ENCODE measurements at places on chromosomes 4 and X.

DNA sequence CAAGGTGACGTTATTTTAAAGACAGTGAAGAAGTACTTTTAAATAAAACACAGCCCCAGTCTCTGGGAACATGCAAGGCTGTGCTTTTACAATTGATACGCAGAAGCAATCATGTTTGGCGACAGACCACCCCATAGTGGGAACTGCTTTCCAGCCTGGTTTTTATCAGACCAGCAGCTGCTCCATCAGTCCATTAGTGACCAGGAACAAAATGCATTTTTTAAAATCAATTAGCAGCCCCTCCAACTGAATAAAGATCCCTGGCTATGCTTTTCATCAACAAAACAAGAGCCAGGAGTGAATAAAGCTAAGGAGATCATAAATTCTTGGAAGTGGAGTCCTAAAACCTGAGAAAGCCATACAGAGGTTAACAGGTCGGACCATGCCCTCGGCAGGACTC, 153.0 kb upstream of the TENM3 start:
- DNase-seq = no peak

DNA sequence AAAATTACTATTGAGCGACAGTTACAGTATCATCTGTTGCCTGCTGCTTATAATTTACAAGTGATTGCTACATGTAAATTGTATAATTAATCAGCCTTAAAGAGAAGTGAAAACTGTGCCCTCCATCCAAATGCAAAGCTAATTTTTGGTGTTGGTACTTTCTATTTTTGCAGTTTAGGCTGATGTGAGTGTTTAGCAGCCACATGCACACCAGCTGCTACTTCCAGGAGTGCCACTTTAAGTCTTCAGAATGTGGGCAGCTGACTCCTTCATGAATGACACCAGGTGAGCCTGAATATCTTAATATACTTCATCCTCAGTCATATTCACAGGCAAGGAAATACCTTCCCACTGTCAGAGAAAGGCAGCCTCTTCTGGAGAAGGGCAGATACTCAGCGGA, 149.8 kb upstream of the RASGEF1B start:
- no peak for DNase-seq

DNA sequence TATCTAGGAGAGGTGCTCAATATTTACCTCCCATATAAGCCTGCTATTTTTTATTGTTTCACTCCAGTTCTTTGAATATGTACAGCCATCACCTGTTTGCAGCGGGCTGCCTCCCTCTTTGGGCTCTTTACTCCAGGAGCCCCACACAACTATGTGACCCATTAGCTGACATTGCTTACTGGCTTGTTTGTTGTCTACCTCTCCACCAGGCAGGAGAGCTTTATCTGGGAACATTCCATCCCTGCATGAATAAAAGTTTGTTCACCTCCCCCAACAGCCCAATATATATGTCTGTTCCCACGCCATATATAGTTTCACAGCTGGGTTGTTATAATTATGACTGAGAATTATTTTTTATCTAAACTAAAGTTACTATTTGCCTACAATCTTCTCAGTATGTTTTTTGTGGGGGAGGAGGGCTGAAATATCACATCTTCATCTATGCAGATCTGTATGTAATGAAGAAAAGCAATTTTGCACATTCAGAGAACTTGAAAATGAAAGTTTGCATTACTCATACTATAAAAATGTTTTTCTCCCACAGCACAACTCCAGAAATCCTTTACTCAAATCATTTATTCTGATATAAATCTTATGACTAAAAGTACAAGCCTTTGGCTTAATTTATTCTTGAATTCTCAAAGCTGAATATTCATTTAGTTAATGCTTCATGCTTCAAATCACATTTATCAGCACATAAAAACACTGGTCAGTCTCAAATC, 61.2 kb upstream of the DAPP1 start:
- no peak for DNase-seq

GRCh38 chr4:143768007-143768591, 67.6 kb upstream of the FREM3 start:
- no peak for DNase-seq

GRCh38 chrX:133333154-133333750, 82.0 kb downstream of the GPC4 start:
- DNase-seq = no peak

GRCh38 chr4:163391756-163392155, 48.1 kb downstream of the NPY5R start:
- DNase-seq = no peak

DNA sequence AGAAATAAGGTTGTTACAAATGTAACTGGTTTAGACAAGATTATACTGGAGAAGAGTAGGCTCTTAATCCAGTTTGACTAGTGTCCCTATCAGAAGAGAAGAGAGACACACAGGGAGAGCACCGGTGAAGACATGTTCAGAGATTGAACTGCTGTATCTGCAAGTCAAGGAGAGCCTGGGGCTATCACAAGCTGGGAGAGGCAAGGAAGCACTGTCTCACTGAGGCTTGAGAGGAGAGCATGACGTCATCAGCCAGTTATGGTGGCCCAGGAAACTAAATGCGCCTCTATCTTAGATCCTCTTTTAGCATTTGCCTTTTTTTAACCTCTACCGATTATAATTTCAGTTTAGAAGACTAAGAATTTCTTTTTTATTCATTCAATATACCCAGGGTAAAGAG, 583.4 kb downstream of the TRAM1L1 start:
- no peak for DNase-seq

DNA sequence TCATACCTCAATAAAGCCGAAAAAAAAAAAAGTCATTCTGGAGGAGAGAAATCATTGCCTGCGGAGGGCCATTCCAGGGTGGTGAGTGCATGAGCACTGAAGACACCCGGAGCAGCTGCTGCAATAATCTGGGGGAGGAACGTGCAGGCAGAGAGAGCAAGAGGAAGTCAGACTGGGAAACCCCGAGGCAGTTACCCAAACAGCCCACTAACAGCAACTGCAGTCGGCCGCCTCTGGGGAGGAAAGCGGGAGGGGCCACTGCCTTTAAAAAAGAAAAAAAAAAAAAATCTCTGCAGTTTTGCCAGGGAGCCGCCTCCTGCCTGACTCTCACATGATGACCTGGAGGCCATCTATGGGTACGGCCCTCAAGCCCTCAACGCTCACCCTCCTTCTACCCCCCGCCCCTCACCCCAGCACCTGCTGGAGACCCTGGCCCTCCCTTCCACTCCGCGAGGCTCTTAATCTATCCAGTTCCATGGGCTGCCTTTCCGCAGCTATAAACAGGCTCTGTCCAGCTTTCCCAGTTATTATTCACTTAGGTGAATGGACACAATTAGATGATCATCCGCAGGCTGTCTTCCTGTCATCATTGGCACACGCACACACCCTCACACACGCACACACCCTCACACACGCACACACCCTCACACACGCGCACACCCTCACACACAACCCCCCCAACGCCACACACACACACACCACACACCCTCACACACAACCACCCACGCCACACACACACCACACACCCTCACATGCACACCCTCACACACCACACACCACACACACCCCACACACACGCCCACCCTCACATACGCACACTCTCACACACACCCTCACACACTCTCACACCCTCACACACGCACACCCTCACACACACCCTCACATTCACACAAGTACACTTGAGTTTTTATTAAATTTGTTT, 3.4 kb upstream of the AVPR2 start:
- DNase-seq = peak; percentile 94

- DNase-seq = no peak
Observed at GRCh38 chr4:123480706-123481418, 84.3 kb downstream of the SPRY1 start.

GRCh38 chr4:110122201-110122600, 76.2 kb downstream of the ELOVL6 start:
- no peak for DNase-seq

DNA sequence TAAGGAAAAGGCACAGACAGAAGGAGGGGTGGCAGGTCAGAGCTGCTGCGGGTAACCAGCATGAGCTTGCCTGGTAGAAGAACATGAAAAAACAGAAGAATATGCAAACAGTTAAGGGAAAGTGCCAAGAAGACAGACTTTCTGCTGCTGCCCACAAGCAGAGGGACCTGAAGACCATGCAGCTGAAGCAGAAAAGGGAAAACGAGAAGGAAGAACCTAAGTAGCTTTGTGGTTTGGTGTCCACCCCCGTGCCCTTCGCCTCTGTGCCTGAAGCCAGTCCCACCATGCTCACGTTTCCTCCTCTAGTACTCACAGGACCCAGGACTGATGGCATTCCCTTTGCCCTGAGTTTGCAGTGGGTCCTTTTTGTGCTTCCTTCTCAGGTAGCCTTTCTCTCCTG, 62.8 kb downstream of the UBA6 start:
- DNase-seq = no peak

GRCh38 chr4:140874056-140874455, 117.9 kb upstream of the TBC1D9 start:
- DNase-seq = no peak

- DNase-seq = no peak
Observed at GRCh38 chr4:13535118-13535517, 9.2 kb downstream of the NKX3-2 start.

- DNase-seq = no peak
Observed at GRCh38 chr4:145069361-145069760, 28.6 kb downstream of the ANAPC10 start.

GRCh38 chr4:147790412-147790811, 58.5 kb downstream of the ARHGAP10 start:
- no peak for DNase-seq

- DNase-seq = no peak
Observed at GRCh38 chr4:100882661-100883060, 364.8 kb upstream of the EMCN start.

DNA sequence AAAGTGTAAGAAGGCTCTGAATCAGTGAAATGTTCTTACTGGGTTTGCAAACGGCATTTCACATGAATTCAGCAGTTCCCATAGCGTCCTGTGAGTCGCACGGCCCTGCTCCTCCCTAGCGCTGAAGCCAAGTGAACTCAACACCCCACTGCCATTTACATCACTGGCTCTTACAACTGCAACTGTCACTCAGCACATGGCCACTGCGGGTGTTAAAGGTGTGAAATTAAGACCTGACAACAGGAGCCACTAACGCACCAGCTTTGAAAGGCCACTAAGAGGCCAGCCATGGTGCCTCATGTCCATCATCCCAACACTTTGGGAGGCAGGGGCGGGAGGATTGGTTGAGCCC, 31.7 kb downstream of the RNF212 start:
- no peak for DNase-seq

DNA sequence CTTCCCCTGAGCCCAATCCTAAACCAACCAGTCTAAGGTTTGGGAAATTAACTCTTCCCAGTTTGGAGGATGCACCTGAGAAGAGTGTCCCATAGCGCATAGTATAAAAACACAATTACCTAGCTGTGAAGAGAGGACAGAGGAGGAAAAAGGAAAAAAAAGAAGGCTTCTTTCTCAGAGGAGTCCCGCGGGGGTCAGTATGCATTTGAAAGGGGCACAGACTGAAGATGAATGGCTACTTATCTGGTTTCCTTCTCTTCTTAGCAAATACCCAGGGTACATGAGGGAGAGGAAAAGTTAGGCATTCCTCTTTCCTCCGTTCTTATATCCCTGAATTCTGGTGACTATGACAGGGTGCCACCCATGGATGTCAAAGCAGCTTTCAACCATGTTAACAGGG, 96.9 kb downstream of the TMEM47 start:
- no peak for DNase-seq

DNA sequence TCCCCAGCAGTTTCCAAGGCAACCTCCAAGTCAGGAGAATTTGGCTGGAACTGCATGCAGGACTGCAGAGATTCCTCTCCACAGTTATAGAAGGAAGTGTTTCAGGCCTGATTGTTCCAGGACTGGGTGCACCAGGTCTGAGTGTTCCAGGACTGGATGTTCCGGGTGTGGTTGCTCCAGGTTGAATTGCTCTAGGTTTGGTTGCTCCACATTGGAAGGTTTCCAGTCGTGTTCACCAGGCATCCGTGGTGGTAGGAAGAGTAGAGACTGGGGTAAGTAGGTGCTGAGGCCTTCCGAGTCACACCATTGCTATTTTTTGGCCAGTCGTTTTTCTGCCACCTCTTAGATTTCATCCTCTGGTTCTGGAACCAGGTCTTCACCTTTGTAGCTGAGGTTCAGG, 105.4 kb downstream of the MSN start:
- no peak for DNase-seq

- no peak for DNase-seq
Observed at GRCh38 chrX:18941896-18942295, 42.0 kb downstream of the PHKA2 start.

DNA sequence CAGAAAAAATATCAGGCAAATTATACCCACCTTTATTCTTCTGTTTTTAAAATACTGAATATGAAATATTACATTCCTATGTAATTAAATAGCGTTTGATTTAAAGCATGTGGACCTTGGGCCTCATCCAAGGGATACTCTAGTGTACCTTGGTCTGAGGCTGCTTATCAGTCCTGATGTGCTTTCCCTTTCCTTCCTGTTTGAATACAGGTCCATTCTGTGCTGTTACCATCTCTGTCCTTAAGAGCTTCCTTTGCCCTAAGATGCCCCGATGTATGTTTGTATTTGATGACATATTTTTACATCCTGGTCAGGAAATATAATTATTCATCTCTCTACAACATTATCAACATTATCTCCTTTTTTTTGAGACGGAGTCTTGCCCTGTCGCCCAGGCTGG, 24.1 kb downstream of the FAT4 start:
- DNase-seq = no peak
